ENCODE measurements at places on chromosomes 5 and 9. TPM values are rescaled to one million over a fixed set of nuclear protein-coding genes. Genes with fewer than 3 reads are reported as not detected.

- no peak for DNase-seq
Observed at GRCh38 chr5:149584121-149584520, 2.8 kb downstream of the ARHGEF37 start.

DNA sequence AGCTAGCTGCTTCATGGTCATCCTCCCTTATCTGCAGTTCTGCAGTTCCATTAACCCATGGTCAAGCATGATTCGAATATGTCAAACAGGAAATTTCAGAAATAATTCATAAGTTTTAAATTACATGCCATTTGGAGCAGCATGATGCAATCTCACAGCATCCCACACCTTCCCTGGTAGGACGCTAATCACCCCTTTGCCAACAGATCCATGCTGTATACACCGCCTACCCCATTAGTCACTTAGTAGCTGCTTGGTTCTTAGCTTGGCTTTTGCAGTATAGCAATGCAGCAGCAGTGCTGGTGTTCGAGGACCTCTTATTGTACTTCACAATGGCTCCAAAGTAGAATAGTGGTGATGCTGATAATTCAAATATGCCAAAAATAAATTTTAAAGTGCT is 739.7 kb upstream of the CDH9 start:
- DNase-seq: no peak

DNA sequence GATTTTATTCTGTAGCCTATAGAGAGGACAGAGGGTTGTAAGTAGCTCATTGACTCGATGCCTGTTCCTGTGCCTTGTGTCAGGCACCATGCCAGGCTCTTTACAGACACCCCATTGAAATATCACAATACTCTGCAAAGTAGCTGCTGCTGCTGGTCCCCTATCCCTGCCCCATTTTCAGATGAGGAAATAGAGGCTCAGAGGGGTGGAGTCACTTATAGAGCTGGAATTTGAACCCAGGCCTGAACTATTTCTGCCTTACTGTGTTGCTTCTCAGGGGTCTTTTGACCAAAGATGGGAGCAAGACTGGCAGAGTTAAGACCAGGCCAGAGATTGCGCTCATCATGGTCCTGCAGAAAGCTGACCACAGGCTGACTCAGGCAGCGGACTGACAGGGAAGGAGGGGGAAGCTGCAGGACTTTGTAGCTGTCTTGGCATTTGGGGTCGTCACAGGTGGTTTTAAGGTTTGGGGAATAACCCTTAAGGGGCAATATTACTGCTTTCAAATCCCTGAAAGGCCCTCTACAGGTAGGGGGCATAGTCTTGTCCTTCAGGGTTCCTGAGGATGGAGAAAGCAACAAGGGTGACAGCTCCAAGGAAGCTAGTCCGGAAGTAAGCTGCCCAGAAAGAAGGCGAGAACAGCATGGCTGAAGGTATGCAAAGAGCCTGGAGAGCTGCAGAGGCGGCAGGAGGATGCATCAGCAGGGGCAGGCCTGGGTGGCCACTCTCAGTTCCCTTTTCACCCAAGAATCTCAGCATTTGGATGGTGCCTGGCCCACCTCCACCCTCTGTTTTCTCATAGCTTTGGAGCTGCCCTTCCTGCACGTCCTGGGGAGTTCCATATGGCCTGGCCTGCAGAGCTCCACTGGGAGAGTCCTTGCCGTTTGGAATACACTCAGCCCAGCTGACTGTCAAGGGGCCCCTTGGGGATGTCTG is 18.3 kb upstream of the NDST1 start:
- no peak for DNase-seq

DNA sequence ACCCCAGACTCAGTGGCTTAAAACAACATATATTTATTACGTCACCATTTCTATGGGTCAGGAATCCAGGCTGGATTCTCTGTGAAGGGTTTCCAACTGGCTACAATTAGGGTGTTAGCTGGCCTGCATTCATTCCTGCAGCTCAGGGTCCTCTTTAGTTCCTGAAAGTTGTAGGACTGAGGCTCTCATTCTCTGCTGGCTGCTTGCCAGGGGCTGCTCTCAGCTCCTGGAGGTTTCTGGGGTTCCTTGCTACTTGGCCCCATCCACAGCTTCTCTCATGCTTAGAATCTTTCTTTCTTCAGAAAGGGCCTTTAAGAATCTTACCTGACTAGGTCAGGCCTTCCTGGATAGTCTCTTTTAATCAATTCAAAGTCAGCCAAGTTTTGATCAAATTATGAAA is 424.6 kb downstream of the GADD45G start:
- DNase-seq: no peak

- DNase-seq: no peak
Observed at GRCh38 chr9:121725008-121725775, 73.8 kb downstream of the DAB2IP start.

GRCh38 chr5:135593886-135594285 is 15.1 kb upstream of the CXCL14 start:
- no peak for DNase-seq

The SOHLH1 gene
- total RNA-seq: not detected

- DNase-seq: no peak
Observed at GRCh38 chr5:179696603-179697002, 2.2 kb upstream of the CANX start.

- no peak for DNase-seq
Observed at GRCh38 chr9:84057662-84058061, 77.1 kb downstream of the RMI1 start.

DNA sequence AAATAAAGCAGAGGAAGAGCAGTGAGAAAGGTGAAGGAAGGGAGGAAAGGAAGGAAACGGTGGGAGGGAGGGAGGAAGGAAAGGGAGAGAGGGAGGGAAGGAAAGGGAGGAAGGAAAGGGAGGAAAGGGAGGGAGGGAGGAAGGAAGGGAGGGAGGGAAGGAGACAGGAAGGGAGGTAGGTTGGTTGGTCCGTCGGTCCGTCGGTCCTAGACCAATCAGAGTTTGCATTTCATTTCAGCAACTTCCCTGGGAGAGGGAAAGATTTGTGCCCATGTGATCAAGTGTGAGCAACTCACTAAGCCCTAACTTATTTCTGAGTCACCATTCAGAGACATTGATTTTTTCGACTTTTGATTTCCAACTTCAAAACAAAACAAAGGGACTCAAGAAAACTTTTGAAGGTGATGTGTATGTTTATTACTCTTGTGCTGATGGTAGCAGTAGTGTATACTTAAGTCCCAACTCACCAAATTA is 18.8 kb downstream of the NANS start:
- DNase-seq: no peak

DNA sequence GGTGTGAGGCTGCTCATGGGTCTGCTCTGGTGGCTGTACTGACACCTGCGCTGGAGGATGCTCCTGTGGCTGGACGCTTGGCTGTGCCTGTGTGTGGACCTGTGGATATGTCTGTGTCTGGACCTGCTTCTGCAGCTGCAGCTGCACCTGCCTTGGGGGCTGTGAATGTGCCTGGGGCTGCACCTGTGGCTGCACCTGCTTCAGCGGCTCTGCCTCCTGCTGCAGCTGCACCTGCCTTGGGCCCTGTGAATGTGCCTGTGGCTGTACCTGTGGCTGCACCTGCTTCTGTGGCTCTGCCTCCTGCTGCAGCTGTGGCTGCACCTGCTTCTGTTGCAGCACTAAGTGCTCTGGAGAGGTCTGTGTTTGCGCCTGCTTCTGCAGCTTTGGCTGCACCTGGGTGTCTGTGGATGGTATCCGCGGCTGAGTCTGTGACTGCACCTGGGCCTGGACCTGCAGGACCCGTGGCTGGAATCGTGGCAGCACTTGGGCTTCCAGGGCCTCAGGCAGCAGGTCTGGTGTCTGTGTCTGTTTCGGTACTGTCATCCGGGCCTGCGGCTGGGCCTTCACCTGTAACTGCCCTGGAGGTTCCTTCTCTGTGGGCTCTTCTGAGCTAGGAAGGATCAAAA is 12.5 kb downstream of the CIZ1 start:
- no peak for DNase-seq

- no peak for DNase-seq
Observed at GRCh38 chr9:20092561-20092960, 303.7 kb upstream of the SLC24A2 start.

The QSOX2 gene
- total RNA-seq: 4.8 TPM

GRCh38 chr5:132772291-132773070 is 4.6 kb downstream of the SEPTIN8 start:
- DNase-seq: no peak

- DNase-seq: no peak
Observed at GRCh38 chr5:116778032-116778431, 203.4 kb upstream of the SEMA6A start.

DNA sequence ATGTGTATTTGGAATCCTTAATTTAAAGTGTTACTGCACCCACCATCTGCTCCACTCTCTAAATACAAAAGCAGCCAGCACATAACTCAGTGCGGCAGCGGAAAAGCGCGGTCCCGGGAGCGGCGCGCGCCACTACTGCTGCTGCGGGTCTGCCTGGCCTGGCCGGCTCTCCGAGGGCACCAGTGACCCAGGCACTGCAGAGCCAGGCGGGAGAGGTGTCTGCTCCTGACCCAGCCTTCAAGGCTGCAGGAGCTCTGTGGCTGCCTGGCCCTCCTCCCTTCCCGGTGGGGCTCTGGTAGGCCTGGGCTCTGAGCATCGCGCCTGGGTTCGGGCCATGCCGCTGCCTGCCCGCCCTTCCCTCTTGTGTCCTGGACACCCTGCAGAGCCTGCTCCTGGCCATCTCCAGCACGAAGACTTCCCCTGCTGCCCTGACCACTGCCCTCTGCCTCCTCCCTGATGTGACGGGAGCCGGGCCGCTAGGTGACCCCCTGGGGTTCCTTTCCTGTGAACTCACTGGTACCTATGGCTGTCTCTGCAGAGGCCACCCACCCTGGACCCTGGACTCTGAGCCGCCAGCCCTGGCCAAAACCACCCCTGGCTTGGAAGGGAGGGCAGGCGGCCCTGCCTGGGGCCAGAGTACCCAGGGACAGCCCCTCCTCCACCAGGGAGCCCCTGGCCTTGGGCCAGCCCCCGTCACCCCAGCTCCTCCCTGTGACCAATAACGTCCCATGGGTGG is 32.8 kb upstream of the UBAC1 start:
- peak; percentile 77 for DNase-seq

- no peak for DNase-seq
Observed at GRCh38 chr5:171601266-171601881, 181.9 kb downstream of the FGF18 start.

The NUTM2F gene
- total RNA-seq: under 0.01 TPM

DNA sequence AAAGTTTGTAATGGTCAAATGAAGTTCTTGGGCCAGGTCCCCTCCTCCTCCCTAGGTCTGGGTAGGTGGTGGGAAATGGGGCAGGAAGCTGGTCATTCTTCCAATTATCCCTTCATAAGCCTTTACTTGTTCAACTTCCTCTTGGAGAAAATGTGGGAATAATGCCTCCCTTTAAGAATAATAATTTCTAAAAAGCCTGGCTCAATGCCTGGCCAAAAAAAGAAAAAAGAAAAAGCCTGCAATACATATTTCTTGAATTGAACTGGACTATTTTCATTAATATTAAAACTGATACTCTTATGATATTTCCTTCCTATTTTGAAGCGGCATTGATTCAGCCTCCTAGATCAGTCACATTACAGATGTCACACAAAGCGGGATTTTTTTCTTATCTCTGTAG is 600.9 kb downstream of the CCDC171 start:
- DNase-seq: no peak

- no peak for DNase-seq
Observed at GRCh38 chr9:22228542-22228941, 218.1 kb upstream of the DMRTA1 start.

DNA sequence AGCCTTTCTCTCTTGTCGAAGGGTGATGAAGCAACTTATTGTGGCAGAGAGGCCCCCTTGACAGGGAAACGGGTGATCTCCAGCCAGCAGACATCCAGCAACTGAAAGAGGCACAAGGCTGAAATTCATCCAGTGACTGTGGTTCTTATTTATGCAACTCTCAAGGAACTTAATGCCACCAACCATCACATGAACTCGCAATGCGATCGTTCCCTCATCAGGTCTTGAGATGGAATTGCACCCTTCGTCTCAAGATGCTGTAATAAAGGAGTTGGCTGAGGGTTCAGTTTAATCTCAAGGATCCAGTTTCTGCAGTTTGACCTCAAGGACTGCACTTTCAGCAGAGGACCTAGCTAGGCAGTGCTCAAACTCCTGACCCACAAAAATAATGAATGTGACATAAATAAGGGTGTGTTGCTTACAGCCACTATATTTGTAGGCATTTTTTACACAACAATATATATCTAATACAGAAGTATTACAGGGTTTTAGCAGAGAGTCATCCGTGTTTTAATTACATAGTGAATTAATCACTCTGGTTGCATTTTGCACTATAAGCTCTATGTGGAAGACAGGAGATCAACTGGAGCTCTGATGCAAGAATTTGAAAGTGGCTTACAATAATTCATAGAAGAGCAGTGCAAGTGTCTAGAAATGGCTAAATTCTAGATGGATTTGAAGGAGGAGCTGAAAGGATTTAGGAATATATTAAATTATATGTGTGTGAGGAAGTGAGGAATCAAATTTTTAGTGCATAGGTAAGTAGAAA is 957.8 kb upstream of the CTNND2 start:
- no peak for DNase-seq

DNA sequence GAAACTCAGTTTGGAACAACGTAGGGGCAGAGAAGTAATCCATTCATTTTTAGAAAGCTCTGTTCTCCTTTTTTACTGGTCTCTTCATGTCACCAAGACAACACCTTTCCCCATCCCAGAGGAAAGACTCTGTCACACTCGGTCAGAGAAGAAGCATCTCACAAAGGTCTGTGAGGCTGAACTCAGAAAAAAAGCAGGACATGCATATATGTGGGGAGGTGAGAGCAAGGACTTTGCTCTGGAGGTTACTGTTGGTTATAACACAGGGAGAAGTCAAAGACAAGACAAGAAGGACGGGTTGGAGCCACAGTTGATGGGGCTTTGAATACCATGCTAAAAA is 19.2 kb upstream of the MTMR12 start:
- no peak for DNase-seq

The GFI1B gene
- 53.6 TPM for total RNA-seq

DNA sequence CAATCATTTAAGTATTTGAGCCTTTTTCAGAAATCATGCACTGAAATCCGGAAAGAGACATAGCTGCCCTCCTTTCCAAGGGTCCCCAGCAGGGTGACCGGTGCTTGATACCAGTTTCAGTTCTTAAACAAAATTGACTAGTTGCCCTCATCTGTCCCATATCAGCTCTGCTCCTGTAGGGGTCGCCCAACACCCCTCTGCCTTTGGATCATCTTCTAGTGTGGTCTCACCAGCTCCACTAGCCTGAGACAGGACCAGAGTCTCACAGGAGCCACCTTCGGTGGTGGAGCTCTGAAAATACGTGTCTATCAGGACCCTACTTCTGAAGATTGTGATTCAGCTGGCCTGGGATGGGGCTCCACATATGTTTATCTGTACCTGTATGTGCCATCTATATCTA is 428.2 kb downstream of the ENC1 start:
- DNase-seq: no peak

DNA sequence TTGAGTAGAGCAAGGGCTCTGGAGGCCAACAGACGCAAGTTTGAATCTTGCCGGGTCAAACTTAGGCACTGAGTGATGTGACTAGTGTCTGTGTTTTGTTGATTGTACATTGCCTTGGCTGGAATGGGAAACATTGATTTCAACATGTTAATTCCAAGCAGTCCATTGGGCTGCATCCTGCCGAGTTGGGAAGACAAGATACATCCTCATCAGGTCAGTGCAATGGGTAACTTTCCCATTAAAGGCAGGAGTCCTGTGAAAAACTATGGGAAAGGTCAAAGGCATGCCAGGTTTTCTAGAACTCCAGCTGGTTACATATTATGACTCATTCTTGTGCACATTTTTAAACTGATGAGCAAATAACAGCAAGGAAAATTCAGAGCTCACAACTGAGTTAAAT is 126.5 kb upstream of the ABCA1 start:
- no peak for DNase-seq
